Bronchial smooth muscle cell (primary cell): ENCODE measurements at places on chromosomes 2 and 18. TPM values are rescaled to one million over a fixed set of nuclear protein-coding genes. Genes with fewer than 3 reads are reported as not detected.

TTR gene
- not detected in 2 replicates for total RNA-seq

ADAM23 gene
- 6.3 and 11.1 TPM in 2 replicates for total RNA-seq

RND3 gene
- total RNA-seq, result 213 and 557 TPM in 2 replicates

CAVIN2 gene
- 9.7 and 25.4 TPM in 2 replicates for total RNA-seq

MYO7B gene
- not detected in 2 replicates for total RNA-seq

CHRNG gene
- not detected in 2 replicates for total RNA-seq

NAT8 gene
- total RNA-seq, result not detected in 2 replicates

NYAP2 gene
- total RNA-seq, result not detected in 2 replicates

HSBP1L1 gene
- 1.4 and 9.1 TPM in 2 replicates for total RNA-seq

COX5B gene
- total RNA-seq, result 317 and 549 TPM in 2 replicates

SKOR2 gene
- total RNA-seq, result not detected in 2 replicates

TXNDC2 gene
- 0.16 TPM in 1 of 2 replicates, not detected in the other for total RNA-seq

SERPINB5 gene
- 0.16 and 0.34 TPM in 2 replicates for total RNA-seq

CREG2 gene
- 0.26 and 0.32 TPM in 2 replicates for total RNA-seq

TMEM131 gene
- 20.9 and 21.8 TPM in 2 replicates for total RNA-seq

MAPRE2 gene
- total RNA-seq, result 9.1 and 22.4 TPM in 2 replicates

UGT1A3 gene
- not detected in 2 replicates for total RNA-seq

AGXT gene
- total RNA-seq, result not detected in 2 replicates

CGREF1 gene
- 0.69 and 0.79 TPM in 2 replicates for total RNA-seq

AP1S3 gene
- 0.26 and 1.6 TPM in 2 replicates for total RNA-seq

BCL2 gene
- total RNA-seq, result 0.47 and 0.86 TPM in 2 replicates

GLI2 gene
- total RNA-seq, result 4.0 and 4.7 TPM in 2 replicates

MATN3 gene
- 0.77 and 1.6 TPM in 2 replicates for total RNA-seq

NGEF gene
- 1.9 and 11.2 TPM in 2 replicates for total RNA-seq

UBE2E3 gene
- 45.5 and 86.8 TPM in 2 replicates for total RNA-seq

ACMSD gene
- not detected in 2 replicates for total RNA-seq

GPBAR1 gene
- not detected in 2 replicates for total RNA-seq

PRPF40A gene
- total RNA-seq, result 60.6 and 81.5 TPM in 2 replicates

ALPP gene
- not detected in 2 replicates for total RNA-seq

FAM161A gene
- 2.0 and 2.2 TPM in 2 replicates for total RNA-seq

LAMA1 gene
- total RNA-seq, result 1.5 and 5.8 TPM in 2 replicates

CFAP65 gene
- total RNA-seq, result under 0.01 TPM in 1 of 2 replicates, not detected in the other

SCN3A gene
- total RNA-seq, result 0.17 and 0.47 TPM in 2 replicates

FAM110C gene
- total RNA-seq, result not detected in 2 replicates

CNTNAP5 gene
- not detected in 2 replicates for total RNA-seq
